ENCODE measurements at places on chromosomes 1 and 21.

GRCh38 chr21:42682661-42683210, 29.3 kb downstream of the PDE9A start:
- DNase-seq: no peak

- DNase-seq: no peak
Observed at GRCh38 chr1:41277371-41277975, 35.4 kb upstream of the SCMH1 start.

GRCh38 chr1:77900687-77901293, 12.4 kb downstream of the NEXN start:
- no peak for DNase-seq

GRCh38 chr1:204398197-204399125, 13.2 kb downstream of the PPP1R15B start:
- peak; percentile 86 for DNase-seq

- DNase-seq: no peak
Observed at GRCh38 chr1:107870696-107871095, 94.3 kb downstream of the VAV3 start.

GRCh38 chr1:203778146-203778545, 13.2 kb downstream of the LAX1 start:
- no peak for DNase-seq
